ENCODE measurements at places on chromosomes 7 and 10.
A peak's percentile ranks its signal among the peaks of the same experiment; 100 is the strongest.

DNA sequence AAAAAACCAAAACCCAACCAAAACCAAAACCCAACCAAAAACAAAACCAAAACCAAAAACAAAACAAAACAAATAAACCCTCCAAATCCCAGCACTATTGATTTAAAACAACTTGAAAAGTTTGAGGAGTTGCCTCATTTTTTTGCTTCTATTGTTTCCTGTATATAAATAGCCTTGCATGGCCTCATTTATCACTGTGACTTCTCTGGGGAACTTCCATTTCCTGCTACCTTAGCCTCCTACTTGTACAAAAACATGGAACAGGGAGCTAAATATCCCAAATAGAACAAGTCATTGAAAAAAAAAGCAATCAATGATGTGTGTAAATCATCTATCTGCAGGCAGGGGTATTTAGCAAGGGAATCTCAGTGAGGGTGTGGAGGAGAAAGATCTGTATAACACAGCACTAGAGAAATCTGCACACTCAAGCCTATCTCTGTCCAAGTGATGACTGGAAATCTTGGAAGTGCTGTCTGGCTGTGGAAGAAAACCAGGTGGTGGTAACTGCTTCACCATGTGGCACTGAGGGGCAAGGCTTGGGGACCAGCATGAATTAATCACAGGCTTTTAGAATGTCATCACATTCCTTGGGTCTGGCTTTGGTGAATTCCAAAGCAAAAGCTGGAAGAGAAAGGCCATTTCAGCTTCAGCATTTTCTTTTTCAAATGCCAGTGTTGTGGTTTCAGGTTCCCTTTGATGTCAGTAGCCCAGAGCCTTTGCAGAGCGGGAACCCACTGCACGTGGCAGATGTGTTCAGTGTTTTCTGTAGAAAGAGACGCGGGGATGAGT lies 349.5 kb upstream of the ZNF32 start:
- peak; percentile 9 for DNase-seq

- DNase-seq = no peak
Observed at GRCh38 chr10:23330948-23331347, 13.6 kb downstream of the C10orf67 start.

GRCh38 chr7:18162657-18163056 lies 135.0 kb upstream of the PRPS1L1 start:
- DNase-seq = no peak

DNA sequence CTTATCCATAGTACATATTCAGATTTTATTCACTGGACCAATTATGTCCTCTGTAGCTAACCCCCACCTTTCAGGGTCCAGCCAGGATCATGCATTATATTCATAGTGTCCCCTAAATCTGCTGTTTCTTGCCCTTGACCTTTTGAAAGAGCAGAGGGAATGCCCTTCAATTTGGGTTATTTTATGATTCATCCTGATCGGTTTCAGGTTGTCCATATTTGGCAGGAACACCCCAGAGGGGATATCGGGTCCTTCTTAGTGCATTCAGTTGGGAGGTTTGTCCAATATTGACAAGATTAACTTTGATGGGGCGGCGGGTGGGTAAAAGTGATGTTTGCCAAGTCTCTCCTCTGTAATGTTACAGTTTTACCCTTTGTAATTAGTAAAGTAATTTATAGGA lies 60.9 kb downstream of the SHH start:
- no peak for DNase-seq

All from HFFc6 (cell line).